Sigmoid colon (tissue), 7 donors: ENCODE measurements at places on chromosomes 6 and 20. TPM values are rescaled to one million over a fixed set of nuclear protein-coding genes. Genes with fewer than 3 reads are reported as not detected.

The SRSF12 gene
- total RNA-seq = 1.1 TPM

The FAM83C gene
- total RNA-seq = not detected

The COL12A1 gene
- total RNA-seq = 137 TPM

The FRK gene
- 0.71 TPM for total RNA-seq

The CST4 gene
- total RNA-seq = not detected

The MUC22 gene
- not detected for total RNA-seq

DNA sequence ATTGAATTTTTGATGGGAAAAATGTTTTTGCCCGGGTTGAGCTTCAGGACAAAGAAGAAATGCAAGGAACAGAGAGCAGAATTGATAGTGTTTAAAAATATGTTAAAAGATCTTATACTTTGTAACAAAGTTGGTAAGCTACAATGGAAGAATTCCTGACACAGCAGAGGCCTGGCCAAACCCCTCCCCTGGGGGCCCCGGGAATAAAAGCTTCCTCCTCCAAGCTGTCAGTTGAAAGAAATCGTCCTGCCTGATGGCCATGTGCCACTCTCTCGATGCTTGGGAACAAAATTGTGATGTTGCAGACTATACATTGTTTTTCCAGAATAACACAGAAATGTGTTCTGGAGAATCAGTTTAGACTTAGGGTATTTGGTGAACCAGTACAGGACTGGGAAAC lies 14.2 kb upstream of the TOX2 start:
- no peak for DNase-seq

- DNase-seq = no peak
These were observed 40.5 kb upstream of the ZNF831 start for GRCh38 chr20:59123011-59123677.

- DNase-seq = peak; percentile 55
These were observed 49.9 kb upstream of the RANBP9 start for GRCh38 chr6:13761361-13762036.

DNA sequence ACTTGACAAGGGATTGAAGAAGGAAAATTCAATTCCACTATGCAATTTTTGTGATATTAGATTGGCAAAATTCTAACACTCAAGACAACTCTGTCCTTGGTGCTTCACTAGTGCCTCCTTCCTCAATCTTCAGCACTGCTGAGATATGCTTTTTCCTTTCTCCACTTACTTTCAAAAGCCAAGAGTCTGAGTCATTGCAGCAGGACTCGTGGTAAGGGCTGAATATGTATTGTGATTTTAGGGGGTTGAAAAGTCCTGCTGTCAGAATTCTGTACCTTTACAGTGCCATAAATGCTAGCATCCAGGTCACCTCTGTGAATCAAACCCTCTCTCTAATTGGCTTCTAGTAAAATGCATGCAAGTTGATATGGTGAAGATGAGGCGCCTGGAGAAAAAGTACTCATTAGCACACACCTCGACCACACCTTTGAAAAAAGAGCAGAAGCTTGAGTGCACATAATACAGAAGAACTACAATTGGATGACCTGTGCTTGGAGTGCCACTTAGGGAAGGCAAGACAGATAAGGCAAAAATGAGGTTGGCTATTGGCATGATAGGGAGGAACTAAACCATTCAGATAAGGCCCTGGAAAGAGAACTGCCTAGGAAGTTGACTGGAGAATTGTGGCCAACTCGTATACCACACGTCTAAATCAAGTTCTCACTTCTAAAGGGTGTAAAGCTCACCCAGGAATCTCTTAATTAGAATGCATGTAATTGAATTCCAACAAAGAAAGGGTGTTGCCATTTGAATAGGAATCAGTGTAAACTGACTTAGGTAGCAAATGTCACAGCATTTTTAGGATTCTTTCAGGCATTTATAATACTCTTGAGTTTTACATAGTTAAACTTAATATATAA lies 43.6 kb upstream of the FAM83B start:
- no peak for DNase-seq

DNA sequence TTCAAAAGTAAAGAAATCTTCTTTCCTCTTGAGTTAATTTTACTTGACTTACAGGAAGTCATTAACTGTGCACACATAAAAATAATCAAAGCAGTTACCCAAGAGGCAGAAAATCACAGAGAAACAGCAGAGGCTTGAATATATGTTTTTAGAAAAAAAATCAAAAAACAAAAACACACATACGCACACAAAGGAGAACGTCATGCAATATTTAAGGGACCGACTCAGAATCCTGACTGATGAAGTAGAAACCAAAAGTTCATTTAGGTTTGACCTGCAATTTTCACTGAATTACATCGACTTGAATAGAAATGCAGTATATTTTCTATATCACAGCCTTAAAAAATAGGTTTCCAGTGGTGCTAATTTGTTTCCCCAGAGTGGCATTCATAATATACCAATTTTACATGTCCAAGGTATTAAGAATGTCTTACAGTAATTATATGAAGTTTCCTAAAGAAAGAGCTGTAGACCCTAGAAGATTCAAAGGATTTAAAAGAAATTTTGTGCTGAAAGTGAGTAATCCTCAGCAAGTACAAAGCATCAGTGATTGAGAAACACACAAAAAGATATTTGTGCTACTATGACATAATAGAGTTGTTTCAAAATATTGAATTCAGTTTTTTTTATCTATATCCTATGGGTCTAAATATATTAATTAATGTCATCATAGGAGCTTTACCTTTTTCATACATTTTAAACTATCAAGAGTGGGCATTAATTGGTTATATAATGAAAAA lies 358.5 kb upstream of the RUNX2 start:
- DNase-seq = no peak

DNA sequence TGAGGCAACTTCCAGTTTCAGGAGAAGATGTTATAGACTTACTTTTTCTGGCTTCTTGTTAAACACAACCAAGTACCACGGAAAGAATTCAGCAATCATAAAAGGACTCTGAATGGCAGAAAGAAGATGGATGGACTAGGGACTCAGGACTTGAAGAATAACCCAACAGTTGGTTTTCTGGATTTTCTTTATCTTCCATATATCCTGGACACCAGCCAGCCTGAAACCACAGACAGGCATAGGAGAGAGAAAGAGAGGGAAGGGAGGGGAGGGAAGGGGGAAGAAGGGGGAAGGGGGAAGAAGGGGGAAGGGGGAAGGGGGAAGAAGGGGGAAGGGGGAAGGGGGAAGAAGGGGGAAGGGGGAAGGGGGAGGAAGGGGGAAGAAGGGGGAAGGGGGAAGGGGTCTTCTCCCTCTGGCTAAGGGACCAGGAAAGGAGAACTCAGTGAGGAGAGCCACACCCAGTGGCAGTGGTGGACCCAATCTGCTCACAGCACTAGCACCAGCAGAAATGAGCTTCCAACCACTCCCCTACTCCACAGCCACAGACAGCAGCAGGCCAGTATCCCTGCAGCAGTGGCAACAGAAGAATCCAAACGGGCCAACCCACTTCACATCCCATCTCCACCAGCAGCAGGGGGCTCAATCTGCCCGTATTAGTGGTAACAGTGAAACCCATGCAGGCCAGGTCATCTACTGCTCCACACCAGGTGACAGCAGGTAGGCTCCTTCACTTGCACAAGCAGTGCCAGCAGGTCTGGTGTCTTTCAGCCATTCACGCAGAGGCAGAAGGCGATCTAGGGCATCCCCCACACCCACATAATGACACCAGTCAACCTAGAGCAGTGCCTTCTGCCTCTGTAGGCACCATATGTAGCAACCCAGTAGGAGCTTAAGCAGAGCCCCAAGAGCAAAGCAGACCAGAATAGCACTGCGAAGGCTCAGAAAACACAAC lies 78.6 kb downstream of the TRMT6 start:
- no peak for DNase-seq
